ENCODE measurements at places on chromosomes 6 and 20.

GRCh38 chr6:6508643-6509042 lies 79.9 kb upstream of the LY86 start:
- DNase-seq = no peak

DNA sequence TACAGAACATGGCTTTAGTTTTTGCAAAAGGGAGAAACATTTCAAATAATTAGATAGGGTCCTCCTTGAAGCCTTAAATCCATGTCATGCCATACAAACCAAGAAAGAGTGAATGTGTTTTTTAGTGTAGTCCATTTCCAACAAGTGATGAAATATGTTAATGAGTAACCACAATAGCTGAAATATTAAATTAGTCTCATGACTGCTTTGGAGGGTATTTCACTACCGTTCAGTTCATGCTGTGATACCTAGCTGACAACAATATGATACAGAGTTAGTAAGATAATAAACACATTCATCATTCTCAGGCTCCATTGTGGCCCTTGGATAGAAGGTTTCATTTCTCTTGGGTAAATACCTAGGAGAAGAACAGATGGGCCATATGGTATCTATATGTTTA lies 5.8 kb upstream of the ID4 start:
- DNase-seq = no peak

DNA sequence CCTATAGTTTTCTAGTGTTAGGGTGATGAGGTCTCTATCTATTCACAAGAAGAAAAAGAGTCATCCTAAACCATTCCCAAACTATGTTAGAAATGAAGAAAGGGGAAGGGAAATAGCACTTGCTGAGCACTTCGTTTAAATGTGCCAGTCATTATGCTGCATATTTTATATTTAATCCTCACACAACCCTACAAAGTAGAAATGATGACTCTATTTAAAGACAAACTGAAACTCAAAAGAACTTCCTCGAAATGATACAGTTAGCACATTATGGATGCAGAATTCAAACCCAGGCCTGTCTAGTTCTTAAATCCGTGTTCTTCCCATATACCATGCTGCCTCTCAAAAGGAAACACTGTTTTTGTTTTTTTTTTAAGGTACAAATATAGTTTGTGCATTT lies 174.6 kb downstream of the GMPR start:
- DNase-seq = no peak

DNA sequence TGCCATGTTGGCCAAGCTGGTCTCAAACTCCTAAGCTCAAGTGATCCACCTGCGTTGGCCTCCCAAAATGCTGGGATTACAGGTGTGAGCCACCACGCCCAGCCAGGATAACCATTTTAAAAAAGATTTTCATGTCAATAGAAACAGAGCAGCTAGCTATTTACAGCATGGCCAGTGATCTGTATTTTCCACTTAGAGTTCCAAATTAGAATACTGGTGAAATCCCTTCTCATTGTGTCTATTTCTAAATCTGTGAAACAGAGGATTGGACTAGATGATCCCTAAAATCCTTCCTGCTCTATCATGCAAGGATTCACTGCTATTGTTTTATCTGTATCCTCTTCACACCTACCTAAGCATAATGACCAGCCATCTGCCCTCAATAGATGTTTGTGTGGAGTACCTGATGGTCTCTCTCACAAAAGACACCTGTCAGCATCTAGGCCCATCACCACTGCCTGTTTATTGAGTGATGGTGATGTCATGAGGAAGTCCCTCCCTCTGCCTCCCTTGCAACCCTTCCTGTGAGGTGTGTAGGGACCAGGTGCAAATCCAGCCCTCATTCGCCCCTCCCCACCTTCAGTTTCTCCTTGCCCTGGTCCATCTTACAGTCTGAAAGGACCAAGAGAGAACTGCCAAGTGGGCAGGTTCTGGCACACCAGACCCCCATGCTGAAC lies 26.5 kb upstream of the SMIM29 start:
- no peak for DNase-seq

GRCh38 chr20:5923493-5923892 lies 26.8 kb downstream of the TRMT6 start:
- no peak for DNase-seq

GRCh38 chr20:3276680-3277015 lies 37.7 kb upstream of the SLC4A11 start:
- DNase-seq = peak; percentile 23

DNA sequence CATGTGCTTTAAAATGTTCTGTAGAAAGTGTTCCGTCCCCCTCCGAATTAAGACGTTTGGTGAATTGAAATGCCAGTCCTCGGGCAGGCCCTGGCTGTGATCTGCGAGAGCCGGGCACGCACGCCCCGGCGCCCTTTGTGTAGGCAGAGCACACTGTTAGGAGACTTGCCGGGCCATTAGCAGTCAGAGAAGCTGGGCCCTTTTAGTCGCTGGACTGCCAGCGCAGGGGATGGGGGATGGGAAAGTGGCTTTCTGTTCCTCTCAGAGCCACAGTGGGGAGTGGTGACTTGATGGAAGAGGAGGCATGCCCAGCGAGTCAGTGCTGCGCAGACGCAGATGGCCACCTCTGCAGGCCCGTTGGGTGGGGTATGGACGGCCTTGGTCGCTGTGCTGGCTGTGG lies 2.2 kb downstream of the PPP1R3G start:
- no peak for DNase-seq

- no peak for DNase-seq
These were observed 494.0 kb upstream of the MAP3K7 start for GRCh38 chr6:91080871-91081270.

DNA sequence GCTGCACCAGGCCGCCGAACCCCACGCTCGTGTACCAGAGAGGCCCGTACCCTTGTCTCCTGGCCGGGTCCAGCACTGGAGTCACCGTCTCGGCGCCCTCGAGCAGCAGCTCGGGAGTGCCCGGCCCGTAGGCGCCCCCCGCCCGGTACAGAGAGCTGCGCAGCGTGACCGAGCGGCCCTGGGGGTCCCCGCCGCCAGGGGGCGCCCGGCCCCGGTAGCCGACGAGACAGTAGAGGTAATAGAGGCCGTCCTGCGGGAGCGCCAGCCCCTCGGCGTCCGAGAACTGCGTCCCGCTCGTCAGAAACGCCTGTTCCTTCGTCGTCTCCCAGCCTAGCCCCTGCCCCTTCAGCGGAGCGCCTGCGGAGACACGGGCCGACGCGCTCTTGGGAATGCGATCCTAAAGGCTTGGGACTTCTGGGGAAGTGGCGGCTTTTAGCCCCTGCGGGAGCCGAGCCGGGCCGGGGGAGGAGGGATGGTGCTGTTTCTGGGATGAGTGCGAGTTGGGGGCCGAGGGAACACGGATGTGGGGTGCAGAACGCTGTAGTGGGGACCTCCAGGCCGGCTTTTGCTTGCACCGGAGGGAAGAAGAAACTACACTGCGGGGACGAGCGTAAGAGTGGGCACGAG lies 1.3 kb downstream of the LTB start:
- DNase-seq = peak; percentile 98

DNA sequence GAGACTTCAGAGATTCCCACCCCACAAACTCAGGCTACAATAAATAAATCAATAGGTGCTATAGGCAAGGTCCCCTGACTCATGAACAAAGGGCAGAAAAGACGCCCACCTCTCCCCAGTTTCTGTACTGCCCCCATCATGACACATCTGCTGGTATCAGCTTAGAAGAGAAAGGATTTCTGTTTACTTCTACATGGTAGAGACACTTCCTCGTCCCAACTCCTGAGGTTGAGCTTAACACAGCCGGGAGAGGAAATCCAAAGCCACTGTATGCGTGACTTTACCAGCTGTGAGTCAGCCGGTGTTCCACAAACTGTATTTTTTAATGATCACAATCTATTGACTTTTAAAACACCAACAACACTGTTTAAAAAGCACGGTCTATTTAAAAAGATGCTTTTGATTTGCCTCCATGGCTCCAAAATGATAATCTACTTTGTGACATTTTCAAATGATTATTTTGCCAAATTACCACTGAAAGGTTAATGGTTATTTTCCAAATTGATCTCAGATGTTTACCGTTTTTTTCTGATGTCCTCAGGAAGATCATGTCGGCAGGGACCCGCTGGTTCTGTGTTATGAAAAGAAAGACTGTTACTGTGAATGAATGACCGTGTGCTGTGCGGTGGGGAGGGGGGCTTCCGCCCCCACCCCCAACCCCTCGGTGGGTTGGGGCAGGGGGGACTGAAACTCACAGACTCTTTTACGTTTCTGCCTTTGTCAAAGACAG lies 72.5 kb downstream of the ATP9A start:
- DNase-seq = peak; percentile 76

DNA sequence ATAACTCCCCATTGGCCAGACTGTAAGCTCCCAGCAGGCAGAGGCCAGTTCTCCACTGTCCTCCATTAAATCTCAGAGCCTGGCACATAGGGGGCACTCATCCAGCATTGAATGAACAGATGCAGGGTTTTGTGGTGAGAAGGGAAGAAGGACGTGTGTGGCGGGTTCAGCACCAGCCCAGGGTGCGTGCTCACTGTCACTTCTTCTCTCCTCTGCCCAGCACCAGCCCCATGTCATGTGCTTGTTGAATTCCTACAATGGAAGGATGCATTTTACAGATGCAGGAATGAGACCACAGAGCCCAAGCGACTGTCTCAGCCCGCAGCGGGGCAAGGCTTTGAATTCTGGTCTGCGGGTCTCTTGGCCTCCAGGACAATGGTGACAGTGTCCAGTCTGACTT lies 149.9 kb downstream of the CEBPB start:
- no peak for DNase-seq

- DNase-seq = no peak
These were observed 58.0 kb downstream of the TBXT start for GRCh38 chr6:166109608-166110007.

GRCh38 chr6:137798846-137799245 lies 68.2 kb upstream of the TNFAIP3 start:
- DNase-seq = no peak

DNA sequence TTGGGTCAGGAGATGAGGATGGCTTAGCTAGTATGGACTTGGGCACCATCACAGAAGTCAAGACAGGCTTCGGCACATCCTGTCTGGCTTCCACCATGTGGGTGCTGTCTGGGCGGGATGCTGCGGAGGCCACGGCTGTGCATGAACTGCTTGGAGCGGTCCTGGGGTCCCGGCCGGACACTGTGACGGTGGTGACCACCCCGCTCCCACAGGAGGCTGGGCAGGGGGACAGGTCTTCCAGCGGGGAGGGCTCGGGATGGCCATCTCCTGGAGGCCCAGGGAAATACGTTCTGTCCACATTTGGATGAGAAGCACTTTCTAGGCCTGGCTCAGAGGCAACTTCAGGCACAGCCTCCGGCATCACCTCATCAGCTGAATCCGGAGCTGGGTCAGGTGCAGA lies 32.1 kb upstream of the TCFL5 start:
- no peak for DNase-seq

DNA sequence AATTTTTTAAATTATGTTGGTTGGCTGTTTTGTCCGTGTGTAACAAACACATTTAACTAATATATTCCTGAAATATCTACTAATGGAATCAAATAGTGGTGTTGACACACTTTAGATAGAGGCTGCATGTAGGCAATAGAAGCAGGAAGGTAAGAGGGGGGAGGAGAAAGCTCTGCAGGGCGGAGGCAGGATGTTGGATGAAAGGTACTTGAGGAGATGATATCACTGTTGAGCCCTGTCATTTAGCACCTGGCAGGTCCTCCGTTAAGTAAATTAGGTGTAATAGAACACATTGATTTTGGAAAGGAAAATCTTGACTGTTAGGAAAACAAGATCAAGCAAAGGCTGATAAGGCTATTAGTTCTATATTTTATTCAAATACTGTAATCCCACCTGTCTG lies 618.7 kb downstream of the PKHD1 start:
- no peak for DNase-seq

GRCh38 chr6:170166511-170167122 lies 124.3 kb downstream of the DLL1 start:
- DNase-seq = no peak

DNA sequence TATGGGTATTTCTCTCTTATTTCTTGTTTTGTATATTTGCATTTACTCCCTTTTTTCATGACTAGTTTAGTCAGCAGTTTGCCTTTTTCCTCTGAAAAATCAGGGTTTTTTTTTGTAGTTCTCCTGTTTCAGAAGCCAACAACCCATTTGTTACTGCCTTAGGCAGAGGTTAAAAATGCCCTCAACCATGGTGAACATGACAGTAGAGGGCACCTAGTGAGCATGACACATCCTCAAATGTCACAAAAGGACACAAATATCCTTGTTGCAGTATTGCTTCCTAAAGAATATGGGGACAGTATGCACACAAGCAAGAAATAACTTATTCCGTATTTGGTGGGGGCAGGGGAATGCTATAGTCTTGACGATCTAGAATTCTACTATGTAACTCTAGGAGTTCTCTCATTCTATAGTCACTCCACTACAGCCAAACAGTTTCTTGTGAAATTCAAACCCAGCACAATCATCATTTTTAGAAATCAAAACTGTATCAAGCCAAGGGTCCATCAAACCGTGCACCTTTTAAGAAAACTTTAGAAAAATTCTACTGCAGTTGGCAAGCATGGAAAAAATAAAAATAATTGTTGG lies 47.0 kb downstream of the GOPC start:
- no peak for DNase-seq

GRCh38 chr6:100959280-100959679 lies 78.2 kb upstream of the ASCC3 start:
- DNase-seq = no peak

- peak; percentile 15 for DNase-seq
These were observed 128.9 kb downstream of the HIVEP2 start for GRCh38 chr6:142816031-142816430.

- DNase-seq = no peak
These were observed 18.9 kb upstream of the ARFGEF3 start for GRCh38 chr6:138142806-138143205.

DNA sequence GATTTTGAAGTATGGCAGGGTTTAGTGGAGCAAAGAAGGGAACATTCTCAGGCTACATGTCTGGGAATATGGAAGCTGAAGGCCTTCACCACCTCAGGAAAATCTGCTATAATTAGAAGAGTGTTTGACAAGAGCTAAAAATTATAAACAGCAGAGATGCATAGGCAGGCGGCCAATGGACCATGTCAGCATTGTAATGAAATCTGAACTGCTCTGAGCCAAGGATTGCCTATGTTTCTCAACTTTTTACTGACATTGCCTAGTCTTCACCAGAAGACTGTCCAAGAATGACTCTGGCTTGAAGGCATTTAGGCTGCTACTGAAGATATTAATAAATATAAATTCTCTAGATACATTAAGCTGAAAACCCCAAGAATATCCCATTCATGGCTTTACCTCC lies 84.1 kb downstream of the C6orf52 start:
- no peak for DNase-seq

GRCh38 chr6:157461000-157461915 lies 80.3 kb downstream of the ZDHHC14 start:
- DNase-seq = no peak

DNA sequence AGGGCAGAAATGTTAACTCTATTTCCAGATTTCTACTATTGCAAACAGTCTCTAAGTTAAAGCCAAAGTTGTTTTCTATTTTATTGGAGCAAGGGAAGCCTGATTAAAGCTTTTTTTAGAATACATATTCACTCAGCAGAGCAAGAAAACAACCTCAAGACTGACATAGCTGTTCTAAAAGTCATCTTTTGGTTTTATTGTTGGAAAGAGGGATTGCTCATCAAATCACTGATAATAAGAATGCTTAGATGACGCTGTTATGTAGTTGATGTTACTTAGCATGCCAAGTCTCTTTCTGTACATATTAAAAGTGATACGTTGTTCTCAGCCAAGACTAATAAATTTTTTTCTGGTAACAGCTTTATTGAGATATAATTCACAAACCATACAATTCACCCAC lies 172.6 kb upstream of the LAMA2 start:
- DNase-seq = peak; percentile 19

- no peak for DNase-seq
These were observed 14.1 kb downstream of the SGK2 start for GRCh38 chr20:43572891-43573290.

GRCh38 chr6:17879184-17879583 lies 108.3 kb downstream of the KIF13A start:
- no peak for DNase-seq

GRCh38 chr6:112780498-112781096 lies 433.5 kb downstream of the RFPL4B start:
- peak; percentile 54 for DNase-seq
